Activated CD4-positive, alpha-beta T cell treated with anti-CD3 and anti-CD28 coated beads, Interleukin-10, Interleukin-2, amounts not matched to agents 100 ng/mL and 50 ng/mL, durations not matched to agents 16 hours and 8 hours (primary cell): ENCODE measurements at places on chromosomes 3 and 15.
A peak's percentile ranks its signal among the peaks of the same experiment; 100 is the strongest.

GRCh38 chr3:44825264-44825925 lies 36.3 kb upstream of the TMEM42 start:
- DNase-seq, result no peak

DNA sequence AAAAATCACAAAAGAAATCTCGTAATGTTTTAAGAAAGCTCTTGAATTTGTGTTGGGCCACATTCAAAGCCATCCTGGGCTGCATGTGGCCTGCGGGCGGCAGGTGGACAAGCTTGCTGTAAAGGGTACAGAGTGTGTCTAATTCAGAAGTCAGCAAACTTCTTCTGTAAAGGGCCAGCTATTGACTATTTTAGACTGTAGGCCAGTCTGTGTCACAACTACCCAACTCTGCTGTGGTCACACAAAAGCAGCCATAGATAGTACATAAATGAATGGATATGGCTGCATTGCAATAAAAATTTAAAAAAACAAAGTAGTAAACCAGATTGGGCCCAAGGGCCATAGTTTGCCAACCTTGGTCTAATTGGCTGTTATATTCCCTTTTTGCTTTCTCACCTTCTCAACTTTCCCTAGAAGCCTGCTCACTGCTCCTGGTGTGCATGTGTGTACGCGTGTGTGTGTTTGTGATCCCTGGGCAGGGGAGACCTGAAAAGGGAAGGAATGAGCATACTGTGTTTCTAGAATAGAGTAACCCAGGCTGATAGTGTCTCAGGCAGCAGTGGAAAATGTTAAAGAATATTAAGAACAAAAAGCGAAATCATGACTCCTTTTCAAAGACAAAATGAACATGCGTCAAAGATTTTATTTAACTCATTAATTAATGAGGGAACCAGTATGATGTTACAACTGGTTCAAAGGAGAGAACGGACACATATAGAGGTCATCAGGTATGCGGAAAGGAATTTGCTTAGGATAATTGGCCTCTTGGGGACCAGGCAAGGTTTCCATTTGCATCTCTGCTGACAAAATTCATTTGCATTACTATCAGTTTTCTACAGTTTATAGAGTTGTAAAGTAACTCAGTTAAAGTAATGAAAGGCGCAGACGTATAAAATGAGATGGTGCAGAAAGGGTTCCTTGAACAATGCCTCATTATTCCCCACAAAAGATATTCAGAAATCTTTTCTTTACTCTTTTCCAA lies 248.0 kb downstream of the THSD4 start:
- no peak for DNase-seq

- no peak for DNase-seq
Observed at GRCh38 chr3:189166321-189166720, 5.5 kb upstream of the TPRG1 start.

GRCh38 chr3:45616158-45616557 lies 21.6 kb downstream of the LIMD1 start:
- DNase-seq, result no peak

DNA sequence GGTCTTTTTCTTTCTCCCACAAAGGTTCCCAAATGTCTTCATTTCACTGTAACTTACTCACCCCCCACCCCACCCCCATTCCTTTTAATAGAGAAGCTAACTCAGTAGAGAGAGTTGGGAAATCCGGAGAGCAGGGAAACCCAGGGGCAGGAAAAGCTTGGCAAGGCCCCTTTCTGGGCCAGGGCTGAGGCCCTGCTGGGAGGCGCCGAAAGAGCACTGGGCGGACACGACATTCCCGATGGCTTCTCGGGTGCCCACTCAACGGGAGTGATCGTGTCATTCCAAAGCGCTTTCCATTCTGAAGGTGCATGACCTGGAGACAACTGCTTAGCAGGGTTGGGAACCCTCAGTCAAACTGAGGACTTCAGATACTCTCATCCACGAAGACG lies 1.6 kb upstream of the DALRD3 start:
- no peak for DNase-seq

DNA sequence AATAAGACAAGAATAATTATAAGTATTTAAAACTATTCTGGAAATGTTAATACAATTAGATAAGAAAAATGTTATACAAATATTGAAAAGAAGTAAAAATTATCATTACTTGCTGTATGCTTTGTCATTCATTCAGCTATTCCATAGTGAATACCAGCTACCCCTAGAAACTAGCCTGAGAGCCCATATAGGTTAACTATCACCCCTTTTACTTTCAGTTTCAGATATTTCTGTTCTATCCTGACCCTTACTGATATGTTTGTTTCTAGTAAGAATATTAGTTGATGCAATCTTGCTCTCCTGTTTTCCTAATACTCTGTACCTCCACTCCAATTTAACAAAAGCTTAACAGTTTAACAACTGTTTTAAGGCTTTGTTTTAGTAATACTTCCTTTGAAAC lies 31.6 kb downstream of the FAM227B start:
- no peak for DNase-seq

- DNase-seq, result no peak
Observed at GRCh38 chr15:91801836-91802534, 51.5 kb upstream of the SLCO3A1 start.

- DNase-seq, result no peak
Observed at GRCh38 chr15:29689287-29689986, 132.8 kb downstream of the TJP1 start.

- peak; percentile 73 for DNase-seq
Observed at GRCh38 chr3:143081844-143082778, 37.5 kb upstream of the CHST2 start.

GRCh38 chr3:152676810-152677379 lies 158.0 kb upstream of the P2RY1 start:
- DNase-seq, result no peak

GRCh38 chr3:71554649-71555048 lies 28.9 kb downstream of the FOXP1 start:
- DNase-seq, result no peak

- DNase-seq, result no peak
Observed at GRCh38 chr15:31125061-31125460, 23.5 kb upstream of the TRPM1 start.

GRCh38 chr3:139538733-139539132 lies 809 bp downstream of the RBP1 start:
- no peak for DNase-seq

DNA sequence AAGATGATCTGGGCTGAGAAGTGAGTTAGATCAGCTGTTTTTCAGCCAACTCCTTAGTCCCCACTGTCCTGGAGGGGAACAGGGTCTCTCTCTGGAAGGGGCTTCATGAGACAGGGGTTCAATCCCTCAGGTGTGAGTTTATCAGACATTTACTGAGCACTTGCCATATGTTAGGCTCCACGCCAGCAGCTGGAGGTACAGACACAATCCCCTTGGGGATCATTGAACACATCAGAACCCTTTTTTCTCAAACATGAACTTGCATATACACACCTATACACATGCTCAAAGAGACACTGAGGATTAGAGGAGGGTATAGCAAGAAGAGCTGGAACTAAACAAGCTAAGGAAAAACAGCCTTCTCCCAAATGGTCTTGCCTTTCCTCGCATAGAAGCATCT lies 5.5 kb upstream of the BMF start:
- DNase-seq, result no peak

DNA sequence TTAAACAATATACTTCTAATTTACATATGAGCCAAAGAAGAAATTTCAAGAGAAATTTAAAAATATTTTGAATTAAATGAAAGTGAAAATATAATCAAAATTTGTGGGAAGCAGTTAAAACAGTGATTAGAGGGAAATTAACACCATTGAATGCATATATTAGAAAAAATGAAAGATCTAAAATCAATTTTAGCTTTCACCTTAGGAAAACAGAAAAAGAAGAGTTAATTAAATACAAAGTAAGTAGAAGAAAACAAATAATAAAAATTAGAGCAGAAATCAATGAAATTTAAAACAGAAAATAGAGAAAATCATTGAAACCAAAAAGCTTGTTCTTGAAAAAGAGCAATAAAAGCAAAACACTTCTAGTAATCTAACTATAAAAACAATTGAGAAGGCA lies 38.6 kb upstream of the AP3B2 start:
- no peak for DNase-seq

- peak; percentile 52 for DNase-seq
Observed at GRCh38 chr3:169563775-169564059, 99.8 kb downstream of the MECOM start.

GRCh38 chr3:175153595-175153994 lies 294.5 kb downstream of the NAALADL2 start:
- DNase-seq, result no peak

DNA sequence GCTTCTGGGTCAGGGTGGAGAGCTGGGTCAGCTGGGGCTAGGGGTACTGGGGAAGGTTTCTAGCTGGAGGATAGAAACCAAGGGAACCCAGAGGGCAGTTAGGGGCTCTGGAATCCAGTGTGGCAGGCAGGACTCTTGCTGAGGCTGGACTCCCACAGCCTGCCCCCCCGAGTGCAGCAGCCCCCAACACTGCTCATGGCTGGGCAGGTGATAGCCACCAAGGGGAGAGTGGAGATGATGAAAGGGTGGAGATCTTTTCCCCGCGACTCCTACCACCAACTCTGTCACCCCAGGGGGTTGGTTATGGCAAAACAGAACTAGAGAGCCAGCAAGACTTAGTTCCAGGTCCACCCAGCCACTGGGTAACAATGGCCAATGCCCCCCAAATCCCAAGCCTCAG lies 16.9 kb upstream of the LINGO1 start:
- no peak for DNase-seq

GRCh38 chr15:41462084-41462795 lies 31.4 kb upstream of the ITPKA start:
- DNase-seq, result no peak

DNA sequence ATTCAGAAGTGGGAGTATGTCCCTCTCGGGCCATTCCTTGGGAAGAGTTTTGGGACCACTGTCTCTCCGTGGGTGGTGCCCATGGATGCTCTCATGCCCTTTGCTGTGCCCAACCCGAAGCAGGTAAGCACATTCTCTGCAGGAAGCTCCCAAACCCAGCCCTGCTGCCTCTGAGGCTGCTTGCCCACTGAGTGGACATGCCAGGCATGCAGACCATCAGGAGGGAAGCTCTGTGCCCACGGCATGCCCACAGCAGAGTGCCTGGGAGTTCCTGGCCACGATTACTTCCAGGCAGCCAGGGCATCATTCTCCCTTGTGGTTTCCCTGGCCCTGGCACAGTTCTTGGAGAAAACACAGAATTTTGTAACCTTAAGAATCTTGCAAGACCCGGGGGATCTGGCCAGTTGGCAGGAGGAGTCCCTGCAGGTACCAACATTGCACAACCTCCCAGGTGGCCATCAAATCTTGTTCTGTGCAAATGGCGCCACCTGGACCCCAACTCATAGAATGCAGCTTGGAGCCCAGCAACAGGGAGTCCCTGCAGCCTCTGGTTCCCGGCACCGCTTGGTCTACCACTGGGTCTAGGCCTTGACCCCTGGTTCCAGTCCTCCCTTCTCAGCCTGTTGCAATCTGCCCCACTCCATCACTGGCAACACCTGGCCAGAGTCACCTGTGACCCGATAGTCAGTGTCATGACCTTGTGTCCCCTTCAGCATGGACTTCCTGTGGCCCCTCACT lies 20.4 kb downstream of the FAH start:
- DNase-seq, result peak; percentile 77

GRCh38 chr15:31307270-31308184 lies 19.1 kb upstream of the KLF13 start:
- no peak for DNase-seq

DNA sequence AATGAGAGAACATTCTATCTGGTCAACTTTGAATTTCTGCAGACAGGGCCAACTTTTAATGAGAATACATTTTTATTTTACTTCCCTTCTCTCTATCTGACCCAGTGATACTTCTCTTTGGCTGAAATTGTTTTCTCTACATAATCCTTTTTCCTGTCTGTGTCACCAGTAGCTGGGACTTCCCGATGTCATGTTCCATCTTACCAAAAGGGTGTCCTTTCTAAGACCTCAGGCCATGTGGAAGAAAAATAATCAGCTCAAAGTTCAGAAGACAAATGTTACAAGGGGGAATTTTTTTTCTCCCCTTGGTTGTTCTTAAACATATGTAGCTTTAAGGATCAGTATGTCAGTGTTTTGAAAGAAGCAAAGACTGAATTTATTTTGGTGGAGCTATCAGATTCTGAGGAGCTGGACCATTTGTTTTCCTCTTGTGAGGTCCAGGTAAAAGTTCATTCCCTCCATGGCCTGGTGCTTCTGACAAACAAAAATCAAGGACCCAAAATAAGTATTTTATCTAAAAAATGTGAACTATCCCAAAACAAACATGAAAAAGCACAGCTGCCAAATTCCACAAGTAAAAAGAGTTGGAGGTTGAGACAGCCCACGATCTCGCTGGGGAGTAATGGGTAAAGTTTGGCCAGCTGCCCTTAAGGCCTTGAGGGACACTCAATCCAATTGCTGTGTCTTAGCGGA lies 859.4 kb upstream of the NR2F2 start:
- DNase-seq, result no peak

GRCh38 chr15:47410247-47410646 lies 307.1 kb upstream of the SEMA6D start:
- no peak for DNase-seq

- no peak for DNase-seq
Observed at GRCh38 chr3:33908250-33908851, 109.9 kb downstream of the PDCD6IP start.

GRCh38 chr3:195884691-195885035 lies 23.7 kb downstream of the TNK2 start:
- DNase-seq, result no peak

- DNase-seq, result peak; percentile 49
Observed at GRCh38 chr15:68821841-68822381, 1.2 kb upstream of the ANP32A start.

- no peak for DNase-seq
Observed at GRCh38 chr3:4817128-4817527, 162.1 kb upstream of the BHLHE40 start.
